ENCODE measurements at places on chromosomes 1 and 21.

- no peak for DNase-seq
Observed at GRCh38 chr1:6131561-6131960, 48.6 kb downstream of the CHD5 start.

GRCh38 chr1:233304489-233305102, 9.1 kb upstream of the PCNX2 start:
- DNase-seq = no peak

GRCh38 chr1:7375329-7375728, 395.8 kb upstream of the VAMP3 start:
- DNase-seq = no peak

DNA sequence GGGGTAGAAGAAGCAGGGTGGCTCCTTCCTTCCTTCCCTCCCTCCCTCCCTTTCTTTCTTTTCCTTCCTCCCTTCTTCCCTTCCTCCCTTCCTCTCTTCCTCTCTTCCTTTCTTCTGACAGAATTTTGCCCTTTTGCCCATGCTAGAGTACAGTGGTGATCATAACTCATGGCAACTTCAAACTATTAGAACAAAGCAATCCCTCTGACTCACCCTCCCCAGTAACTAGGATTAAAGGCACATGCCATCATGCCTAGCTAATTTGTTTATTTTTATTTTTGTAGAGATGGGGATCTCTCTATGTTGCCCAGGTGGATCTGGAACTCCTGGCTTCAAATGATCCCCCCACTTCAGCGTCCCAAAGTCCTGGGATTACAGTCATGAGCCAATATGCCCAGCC, 10.0 kb upstream of the RPE65 start:
- no peak for DNase-seq

- no peak for DNase-seq
Observed at GRCh38 chr1:85289207-85289847, 12.9 kb upstream of the BCL10 start.

GRCh38 chr1:222167896-222168295, 380.0 kb downstream of the HHIPL2 start:
- DNase-seq = no peak

DNA sequence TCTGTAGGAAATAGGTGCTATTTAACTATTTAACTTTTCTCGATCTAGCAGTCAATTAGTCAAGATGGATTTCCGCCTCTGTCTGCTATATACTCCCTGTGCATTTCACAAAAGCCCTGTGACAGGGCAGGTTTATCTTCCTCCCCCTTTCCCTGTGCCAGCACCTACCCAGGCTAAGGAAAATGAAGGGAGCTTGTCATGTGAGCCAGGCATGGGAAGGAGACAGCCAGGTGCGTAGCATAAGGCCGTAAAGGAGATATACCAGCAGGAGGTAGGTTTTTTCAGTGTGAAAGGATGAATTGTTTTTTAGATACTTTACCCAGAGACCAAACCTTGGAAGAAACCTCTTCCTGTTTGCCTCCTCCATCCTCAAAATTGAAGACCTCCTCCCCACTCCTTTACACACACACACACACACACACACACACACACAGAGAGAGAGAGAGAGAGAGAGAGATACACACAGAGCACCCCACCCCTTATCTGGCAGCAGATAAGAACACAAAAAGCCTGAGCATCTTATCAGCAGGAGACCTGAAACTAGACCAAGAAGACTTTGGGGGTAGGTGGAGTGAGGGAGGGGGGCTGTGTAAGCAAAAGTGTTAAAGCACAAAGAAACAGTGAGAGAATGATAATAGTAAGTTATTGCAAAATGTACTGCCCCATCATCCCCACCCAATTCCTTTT, 12.0 kb upstream of the TARBP1 start:
- DNase-seq = no peak

- no peak for DNase-seq
Observed at GRCh38 chr1:56580771-56581170, 1.4 kb upstream of the PLPP3 start.

- no peak for DNase-seq
Observed at GRCh38 chr1:190897233-190897632, 419.6 kb upstream of the BRINP3 start.

GRCh38 chr1:160639652-160640051, 7.2 kb downstream of the SLAMF1 start:
- no peak for DNase-seq

DNA sequence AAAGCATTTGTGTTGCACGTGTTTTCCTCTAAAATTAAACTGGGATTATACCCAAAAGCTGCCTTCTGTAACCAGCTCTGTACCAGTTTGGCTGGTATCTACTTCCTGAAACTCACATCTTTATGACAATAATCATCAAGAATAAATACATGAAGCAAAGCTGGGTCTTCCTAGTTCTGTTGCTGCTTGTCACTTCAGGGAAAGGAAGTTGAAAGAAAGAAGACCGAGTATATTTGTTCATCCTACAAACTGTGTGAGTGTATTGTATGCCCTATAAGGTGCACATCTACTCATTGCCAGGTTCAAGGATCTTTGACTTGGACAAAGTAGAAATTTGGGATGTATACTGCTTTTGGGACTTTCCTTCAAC, 29.1 kb upstream of the IFNGR2 start:
- DNase-seq = no peak

DNA sequence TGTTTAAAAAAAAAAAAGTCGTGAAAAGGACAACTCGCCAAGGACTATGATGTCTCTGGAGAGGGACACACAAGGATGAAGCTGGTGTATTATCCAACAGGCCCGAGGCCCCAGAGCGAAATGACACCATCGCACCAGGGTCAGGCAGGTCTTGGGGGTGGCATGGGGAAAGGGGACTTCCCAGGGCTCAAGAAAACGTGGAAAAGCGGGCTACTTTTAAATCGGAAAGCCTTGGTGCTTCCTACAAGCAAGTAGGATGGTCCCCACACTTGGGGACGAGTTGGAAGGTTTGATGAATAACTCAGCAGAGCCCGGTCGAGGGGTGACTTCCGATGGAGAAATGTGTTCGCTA, 505 bp upstream of the GNPAT start:
- DNase-seq = peak; percentile 4

- DNase-seq = no peak
Observed at GRCh38 chr21:42560517-42561179, 47.0 kb downstream of the SLC37A1 start.

DNA sequence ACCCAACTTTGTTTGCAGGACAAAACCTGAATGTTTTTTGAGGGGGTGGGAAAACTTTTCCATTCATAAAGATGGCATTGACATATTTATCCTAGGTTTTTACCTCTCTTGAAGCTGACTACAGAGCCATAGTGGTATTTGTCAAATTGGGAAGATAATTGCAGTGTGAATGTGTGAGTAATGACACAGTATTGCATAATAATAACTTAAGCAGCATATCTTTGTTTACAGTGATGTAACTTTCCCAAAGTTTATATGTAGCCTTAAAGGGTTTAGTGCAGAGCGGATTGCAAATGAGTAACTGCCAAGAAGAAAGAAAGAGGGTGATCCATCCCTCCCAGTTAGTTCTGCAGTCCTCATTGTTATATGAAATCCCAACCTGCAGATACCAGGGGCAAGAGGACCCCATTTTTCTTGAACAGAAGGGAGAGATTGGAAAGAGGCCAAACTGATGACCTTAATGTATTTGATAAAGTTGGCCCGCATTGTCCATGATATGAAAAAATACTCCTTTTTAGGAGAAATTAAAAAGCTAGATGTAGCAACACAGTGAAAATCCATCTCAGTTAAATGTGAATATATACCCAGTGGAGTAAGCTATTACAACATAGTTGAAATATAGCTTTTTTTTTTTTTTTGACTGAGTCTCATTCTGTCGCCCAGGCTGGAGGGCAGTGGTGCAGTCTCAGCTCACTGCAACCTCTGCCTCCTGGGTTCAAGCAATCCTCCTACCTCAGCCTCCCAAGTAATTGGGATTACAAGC, 23.7 kb upstream of the NFIA start:
- DNase-seq = no peak

DNA sequence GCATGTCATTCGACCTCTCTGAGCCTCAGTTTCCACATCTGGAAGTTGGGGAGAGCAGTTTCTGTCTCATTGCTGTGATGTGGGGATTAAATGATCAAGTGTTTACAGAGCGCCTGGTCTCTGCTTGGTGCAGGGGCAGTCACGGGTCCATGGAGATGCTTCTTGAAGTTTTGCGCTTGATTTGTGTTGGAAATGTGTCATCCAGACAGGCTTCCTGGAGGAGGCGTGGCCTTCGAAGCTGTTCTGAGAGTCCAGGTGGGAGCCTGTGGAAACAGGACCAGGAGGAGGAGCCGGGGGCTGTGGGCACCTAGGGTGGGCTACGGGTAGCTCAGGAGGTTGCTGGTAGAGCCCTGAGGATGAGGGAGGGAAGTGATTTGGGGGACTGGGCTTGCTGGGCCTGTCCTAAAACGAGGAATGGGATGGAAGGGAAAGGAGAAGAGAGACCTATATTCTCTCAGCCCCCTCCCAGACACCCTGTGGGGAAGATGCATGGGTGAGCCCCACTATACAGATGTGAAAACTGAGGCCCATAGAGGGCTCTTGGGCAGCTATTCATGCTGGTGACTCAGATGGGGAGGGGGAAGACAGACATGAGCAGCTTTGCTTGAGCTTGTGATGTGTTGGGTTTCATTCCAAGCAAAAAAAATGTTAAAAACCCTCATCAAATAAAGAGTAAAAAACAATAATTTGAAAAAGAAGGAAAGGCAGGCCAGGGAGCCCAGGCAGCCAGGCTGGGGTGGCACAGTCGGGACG, 107.2 kb upstream of the WNT4 start:
- no peak for DNase-seq

DNA sequence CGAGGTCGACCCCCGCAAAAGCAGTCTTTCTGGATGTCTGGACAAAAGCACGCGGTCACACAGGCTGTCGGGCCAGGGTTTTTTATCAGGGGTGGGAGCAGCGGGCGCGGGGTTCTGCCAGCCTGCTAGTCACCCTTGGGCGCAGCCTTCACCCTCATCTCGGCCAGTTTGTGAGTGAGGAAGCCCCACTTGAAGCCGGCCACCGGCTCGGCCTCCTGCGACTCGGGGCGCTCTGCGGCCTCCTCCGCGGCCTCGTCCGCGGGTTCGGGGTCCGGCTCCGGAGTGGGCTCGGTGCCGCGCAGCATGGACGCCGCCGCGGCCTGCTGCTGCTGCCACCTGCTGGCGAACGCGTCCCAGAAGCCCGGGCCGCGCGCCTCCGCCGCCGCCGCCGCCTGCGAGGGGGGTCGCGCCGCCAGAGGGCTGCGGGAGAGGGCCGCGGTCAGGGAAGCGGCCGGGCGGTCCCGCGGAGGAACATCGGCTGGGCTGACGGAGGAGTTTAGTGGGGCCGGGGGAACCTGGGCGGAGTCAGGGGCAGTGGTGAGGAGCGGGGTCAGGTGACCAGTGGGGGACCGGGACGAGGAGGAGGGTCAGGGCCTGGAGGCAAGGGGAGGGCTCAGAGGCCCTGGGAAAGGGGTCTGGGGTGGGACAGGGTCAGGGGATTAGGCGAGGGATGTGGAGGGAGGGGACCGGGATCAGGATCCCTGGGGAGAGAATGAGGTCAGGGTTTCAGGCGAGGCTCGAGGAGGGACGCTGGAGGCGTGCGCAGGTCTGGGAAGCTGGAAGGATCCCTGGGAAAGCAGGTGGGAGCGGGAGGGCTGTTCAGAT, 4.5 kb downstream of the C1orf232 start:
- peak; percentile 66 for DNase-seq

DNA sequence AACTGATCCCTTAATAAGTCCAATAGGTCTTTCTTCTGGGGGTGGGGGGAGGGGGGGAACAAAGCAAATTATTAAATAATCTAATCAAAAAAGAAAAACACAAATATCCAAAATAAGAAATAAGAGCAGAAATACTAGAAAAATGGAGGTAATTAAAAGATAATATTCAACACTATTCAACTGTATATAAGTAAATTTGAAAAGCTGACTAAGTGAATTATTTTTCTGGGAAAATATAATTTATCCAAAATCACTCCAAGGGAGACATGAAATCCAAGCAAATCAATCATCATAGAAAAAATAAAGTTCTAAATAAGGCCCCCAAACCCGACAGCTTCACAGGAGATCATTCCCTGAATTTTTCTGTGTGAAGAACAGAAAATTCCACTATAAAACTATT, 18.8 kb downstream of the VPS26C start:
- DNase-seq = no peak

GRCh38 chr1:25706146-25707089, 89.8 kb downstream of the MAN1C1 start:
- DNase-seq = no peak

DNA sequence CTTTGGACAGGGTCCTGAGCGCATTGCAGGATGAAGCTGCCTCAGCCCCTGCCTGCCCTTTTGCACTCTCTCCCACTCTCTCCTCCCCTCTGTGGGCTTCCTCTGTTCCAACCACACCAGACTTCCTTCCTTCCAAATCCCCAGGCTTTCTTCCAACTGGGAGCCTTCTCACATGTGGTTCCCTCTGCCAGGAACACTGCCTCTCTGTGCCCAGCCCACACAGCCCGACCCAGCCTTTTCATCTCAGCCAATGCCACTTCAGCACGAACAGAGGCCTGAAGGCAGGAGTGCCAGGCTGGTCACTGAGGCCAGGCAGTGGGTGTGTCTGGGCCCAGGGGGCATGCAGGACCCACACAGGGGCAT, 5.9 kb downstream of the SELENON start:
- no peak for DNase-seq

DNA sequence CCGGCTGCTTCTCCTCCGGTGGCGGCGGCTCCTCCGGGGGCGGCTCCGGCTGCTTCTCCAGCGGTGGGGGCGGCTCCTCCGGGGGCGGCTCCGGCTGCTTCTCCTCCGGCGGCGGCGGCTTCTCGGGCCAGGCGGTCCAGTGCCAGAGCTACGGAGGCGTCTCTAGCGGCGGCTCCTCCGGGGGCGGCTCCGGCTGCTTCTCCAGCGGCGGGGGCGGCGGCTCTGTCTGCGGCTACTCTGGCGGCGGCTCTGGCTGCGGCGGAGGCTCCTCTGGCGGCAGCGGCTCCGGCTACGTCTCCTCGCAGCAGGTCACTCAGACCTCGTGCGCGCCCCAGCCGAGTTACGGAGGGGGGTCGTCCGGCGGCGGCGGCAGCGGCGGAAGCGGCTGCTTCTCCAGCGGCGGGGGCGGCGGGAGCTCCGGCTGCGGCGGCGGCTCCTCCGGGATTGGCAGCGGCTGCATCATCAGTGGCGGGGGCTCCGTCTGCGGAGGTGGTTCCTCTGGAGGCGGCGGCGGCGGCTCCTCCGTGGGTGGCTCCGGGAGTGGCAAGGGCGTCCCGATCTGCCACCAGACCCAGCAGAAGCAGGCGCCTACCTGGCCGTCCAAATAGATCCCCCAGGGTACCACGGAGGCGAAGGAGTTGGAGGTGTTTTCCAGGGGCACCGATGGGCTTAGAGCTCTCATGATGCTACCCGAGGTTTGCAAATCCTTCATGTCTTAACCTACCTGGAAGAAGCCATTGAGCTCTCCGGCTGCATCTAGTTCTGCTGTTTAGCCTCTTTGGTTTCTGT, 2.0 kb downstream of the LORICRIN start:
- peak; percentile 32 for DNase-seq

Measured in stimulated activated CD4-positive, alpha-beta T cell treated with anti-CD3 and anti-CD28 coated beads, Interleukin-4, amount 100 ng/mL, for 1 hour (primary cell).